ENCODE measurements at places on chromosomes 5 and 9.

DNA sequence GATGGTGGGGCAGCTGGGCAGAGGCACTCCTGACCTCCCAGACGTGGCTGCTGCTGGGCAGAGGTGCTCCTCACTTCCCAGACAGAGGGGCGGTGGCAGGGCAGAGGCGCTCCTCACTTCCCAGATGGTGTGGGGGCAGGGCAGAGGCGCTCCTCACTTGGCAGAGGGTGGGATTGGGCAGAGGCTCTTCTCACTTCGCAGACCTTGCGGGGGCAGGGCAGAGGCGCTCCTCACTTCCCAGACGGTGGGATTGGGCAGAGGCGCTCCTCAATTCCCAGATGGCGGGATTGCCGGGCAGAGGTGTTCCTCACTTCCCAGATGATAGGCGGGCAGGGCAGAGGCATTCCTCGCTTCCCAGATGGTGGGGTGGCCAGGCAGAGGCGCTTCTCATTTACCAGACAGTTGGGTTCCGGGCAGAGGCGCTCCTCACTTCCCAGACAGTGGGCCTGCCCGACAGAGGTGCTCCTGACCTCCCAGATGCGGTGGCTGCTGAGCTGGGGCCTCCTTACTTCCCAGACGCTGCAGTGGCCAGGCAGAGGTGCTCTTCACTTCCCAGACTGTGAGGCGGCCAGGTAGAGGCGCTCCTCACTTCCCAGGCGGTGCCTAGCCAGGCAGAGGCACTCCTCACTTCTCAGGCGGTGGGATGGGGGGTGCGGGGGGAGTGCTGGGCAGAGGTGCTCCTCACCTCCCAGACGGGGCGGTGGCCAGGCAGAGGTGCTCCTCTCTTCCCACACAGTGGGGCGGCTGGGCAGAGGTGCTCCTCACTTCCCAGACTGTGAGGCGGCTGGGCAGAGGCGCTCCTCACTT lies 25.3 kb upstream of the SPATA31E1 start:
- no peak for DNase-seq

DNA sequence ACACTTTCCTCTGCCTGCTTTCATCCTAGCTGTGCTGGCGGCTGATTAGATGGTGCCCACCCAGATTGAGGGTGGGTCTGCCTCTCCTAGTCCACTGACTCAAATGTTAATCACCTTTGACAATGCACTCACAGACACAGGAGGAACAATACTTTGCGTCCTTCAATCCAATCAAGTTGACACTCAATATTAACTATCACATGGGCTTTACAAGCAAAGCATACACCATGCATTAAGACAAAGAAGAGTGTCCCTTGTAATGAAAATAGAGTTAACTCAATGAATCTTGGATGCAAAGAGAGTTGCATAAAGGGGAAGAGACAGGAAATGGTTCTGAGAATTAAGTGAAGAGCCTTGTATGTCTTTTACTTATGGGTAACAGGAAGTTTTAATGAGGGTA lies 298.7 kb upstream of the BRINP1 start:
- no peak for DNase-seq

GRCh38 chr5:11385901-11386293 lies 518.3 kb downstream of the CTNND2 start:
- DNase-seq = no peak

GRCh38 chr5:91556-92263 lies at the start of gene PLEKHG4B:
Gene PLEKHG4B (plus strand): TSS chr5:92168. CDS start chr5:92232, 64 bp downstream.
- DNase-seq = no peak

DNA sequence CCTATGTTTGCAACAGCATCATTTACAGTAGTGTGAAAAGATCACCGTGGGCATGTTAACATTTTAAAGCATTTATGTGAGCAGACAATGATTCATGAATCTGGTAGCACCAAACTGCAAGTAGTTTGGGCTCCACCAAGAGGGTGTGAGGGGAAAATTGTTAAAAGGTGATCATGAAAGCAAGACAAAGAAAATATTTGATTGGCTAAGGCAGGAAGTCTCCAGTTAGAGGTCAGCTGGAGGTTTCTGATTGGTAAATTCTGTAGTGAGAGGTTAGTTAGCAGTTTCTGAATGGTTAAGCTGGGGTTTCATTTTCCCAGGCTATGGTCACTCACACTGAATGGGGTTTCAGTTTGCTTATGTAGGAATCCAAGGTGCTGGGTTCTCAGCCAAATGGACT lies 13.5 kb upstream of the DRD1 start:
- DNase-seq = no peak

GRCh38 chr5:31382051-31382878 lies 149.6 kb downstream of the DROSHA start:
- no peak for DNase-seq

GRCh38 chr9:776086-776485 lies 65.4 kb upstream of the DMRT1 start:
- no peak for DNase-seq

GRCh38 chr5:39547553-39548154 lies 122.9 kb upstream of the DAB2 start:
- peak; percentile 16 for DNase-seq

DNA sequence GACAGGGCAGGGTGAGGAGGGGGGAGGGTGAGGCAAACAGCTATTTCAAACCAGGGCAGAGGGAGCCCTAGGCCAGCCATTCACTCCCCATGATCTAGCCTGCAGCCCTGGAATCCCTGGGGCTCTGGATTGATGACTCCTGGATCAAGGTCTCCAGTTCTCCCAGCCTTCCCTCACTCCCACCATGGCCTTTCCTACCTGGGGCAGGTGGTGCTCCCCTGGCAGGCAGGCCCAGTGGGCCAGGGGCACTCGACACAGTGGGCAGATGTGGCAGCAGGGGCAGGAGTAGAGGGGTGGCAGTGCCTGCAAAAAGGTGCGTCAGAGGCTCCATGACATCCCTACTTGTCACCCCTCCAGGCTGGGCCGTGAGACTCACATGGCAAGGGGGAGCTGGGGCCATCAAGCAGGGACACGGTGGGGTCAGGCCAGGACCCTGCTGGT lies 6.0 kb downstream of the KIF12 start:
- no peak for DNase-seq

GRCh38 chr9:32706004-32706724 lies 70.7 kb upstream of the TAF1L start:
- DNase-seq = no peak

GRCh38 chr9:81530310-81530810 lies 159.0 kb downstream of the TLE1 start:
- no peak for DNase-seq

DNA sequence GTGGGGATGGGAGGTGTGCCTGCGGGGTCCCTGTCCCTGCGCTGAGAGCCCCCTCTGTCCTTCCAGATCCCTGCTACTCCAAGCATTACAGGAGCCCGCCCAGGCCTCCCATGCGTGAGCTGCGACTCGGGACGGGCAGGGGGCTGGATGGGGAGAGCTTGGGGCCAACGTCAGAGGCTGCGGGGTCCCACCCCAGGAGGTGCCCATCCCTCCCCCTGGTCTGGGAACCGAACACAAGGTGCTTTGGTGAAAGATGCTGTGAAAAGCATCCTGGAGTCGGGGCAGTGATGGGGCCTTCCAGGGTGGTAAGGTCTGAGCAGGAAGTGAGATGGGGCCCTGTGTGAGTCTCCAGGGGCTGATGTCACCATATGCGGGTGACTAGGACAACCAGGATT lies 2.7 kb downstream of the LCN9 start:
- no peak for DNase-seq
